ENCODE measurements at places on chromosomes 6 and 20.
A peak's percentile ranks its signal among the peaks of the same experiment; 100 is the strongest.

- DNase-seq, result peak; percentile 92
Measured at GRCh38 chr6:16523606-16524379, 237.5 kb downstream of the ATXN1 start.

- DNase-seq, result no peak
Measured at GRCh38 chr6:141851063-141851462, 281.7 kb upstream of the GJE1 start.

DNA sequence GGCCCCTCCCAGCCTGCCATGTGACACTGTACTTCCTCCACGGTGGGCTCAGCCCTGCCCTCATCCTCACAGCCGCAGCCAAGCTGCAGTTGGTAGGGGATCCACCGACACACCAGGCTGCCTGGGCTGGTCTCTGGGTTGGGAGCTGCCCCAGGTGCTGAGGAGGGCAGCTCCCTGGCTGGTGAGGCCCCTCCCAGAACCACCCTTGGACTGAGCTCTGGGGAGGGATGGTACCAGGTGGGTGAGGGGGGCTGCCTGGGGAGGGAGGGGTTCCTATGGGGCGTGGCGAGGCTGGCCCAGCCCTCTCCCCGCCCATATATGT lies 185 bp upstream of the TNFRSF6B start:
- no peak for DNase-seq

DNA sequence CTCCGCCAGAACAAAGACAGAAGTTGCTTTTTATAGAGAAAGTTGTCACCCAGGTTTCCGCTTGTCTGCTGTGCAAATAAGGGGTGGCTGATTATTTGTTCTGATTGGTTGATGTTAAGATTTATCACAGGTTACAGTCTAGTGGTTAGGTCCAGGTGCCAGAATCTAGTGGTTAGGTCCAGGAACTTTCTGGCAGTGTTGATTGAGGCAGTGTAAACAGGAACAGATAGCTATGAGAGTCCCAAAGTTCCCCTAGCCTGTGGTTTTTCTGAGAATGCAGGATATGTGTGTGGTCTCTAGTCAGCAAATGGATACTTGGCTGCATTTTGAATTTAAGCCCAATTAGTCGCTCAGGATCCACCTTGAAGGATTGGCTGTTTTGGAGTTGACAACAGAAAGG lies 148.0 kb downstream of the TMEM200A start:
- peak; percentile 41 for DNase-seq

- DNase-seq, result no peak
Measured at GRCh38 chr20:46464451-46464850, 48.9 kb downstream of the ZNF334 start.

DNA sequence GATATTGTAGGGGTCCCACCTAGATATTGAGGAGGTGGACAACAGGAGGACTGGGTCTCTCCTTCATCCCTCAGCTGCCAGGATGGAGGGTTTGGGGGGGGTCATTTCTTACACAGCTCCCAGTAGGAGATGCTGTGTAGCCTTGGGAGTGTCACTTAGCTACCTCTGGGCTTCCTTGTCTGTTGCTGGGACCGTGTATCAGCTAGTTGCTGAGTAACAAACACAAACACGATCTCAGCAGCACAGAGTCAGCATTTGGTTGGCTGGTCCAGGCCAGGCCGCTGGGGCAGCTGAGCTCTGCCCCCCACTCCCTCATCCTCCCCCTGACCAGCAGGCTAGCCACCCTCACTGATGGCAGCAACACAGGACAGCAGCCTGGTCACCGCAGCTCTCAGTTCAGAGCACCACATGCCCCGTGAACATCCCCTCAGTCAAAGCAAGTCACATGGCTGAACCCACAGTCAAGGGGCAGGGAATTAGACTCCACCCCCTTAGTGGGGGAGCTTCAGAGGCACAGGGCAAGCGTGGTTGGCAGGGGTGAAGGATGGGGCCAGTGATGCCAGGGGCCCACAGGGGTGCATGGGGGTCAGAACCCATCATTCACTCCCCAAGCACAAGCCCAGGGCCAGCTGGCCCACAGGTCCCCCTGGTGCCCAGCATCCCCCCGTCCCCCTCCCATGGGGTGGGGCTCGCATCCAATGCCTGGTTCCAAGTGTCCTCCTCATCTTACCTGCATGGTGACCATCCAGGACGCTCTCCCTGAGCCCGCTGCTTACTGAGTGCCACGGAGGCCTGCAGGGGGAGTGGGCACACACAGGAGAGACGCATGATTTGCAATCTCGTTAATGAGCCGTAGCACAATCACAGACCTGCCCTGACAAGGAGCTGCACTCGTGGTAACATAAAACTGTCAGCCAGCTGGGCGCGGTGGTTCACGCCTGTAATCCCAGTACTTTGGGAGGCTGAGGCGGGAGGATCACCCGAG lies 112.4 kb downstream of the TAF4 start:
- DNase-seq, result no peak

DNA sequence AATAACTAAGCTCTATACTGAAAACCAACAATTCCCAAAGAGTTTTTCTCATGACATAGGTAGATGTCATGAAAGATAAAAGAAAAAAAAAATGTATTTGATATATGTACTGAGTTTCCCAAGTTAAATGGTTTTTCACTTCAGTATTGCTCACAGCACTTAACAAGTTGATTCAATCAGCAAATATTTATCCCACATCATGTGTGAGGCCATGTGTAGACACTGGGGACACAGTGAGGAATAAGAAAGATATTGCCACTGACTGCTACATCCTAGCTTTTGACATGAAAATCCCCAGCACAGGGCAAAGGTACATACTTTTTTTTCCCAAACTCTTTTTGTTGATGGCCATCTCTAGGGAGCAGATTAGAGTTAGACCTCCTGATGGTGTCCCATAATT lies 25.3 kb downstream of the SPTLC3 start:
- no peak for DNase-seq

GRCh38 chr6:167444602-167445346 lies 119.9 kb downstream of the TTLL2 start:
- no peak for DNase-seq

GRCh38 chr6:34731393-34732060 lies 25.8 kb upstream of the SNRPC start:
- no peak for DNase-seq

GRCh38 chr20:50980071-50980681 lies 21.6 kb downstream of the MOCS3 start:
- peak; percentile 97 for DNase-seq

GRCh38 chr20:34083781-34084180 lies 28.3 kb downstream of the EIF2S2 start:
- no peak for DNase-seq

- DNase-seq, result no peak
Measured at GRCh38 chr6:30931969-30932645, at the start of gene SFTA2. SFTA2 (minus strand) TSS chr6:30932170; CDS start chr6:30932096, 74 bp downstream.

DNA sequence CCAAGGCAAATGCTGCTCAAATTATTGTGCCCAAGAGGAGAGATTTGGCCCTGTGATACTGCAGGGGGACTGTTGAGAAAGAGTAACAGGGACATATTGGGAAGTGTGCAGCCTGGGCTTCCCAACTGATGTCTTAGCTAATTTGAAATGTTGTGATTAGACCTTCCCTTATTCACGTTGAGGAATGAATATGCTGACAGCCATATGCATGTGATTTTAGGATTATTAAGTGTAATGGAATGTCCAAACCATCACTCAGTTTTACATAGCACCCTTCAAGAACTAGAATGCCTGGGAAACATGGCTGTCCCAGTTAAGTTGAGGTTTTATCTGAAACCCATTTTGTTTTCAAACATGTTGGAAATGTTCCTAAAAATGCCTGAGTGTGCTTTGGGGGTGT lies 81.4 kb downstream of the CARMIL1 start:
- DNase-seq, result peak; percentile 42

DNA sequence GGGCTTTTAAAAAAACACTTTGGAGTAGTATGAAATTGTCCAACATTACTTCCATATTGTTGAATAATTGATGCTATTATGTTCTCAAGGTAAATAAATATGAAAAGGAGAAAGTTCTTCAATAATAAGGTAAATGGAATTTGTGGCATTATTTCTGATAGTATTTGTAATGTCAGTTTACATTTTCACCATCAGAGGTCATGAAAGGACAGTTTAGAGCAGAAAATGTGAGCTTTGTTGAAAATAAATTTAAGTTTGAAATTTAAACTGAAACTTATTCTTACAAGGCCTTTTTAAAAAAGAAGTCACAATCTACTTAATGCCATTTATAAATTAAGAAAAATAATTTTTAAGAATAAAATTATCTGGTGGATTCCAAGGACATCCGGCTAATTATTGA lies 15.8 kb upstream of the CEP162 start:
- DNase-seq, result no peak

DNA sequence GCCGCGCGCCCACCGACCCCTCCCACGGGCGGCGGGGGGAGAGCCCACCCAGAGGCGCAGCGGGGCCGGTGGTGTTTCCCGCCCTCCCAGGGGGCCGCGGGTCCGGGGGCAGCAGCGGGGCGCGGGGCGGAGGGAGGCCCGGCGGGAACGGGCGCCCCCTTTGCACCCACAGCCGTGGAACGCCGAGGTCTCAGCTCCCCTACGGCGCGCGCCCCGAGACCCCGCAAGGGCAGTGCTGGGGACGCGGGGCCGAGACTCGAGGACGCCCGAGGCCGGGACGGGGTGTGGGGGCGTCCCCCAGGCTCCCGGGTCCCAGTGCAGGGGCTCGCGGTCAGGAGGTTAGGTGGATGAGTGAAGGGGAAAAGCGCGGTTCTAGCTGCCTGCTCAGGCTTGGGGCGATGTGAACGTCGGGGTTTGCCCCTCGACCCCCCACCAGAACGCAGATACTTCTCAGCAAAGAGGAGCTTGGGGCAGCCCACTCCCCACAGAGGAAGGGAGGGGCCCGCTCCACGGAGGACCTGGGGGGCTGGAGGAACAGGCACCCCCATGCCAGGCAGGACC lies 65.5 kb upstream of the BHLHE23 start:
- DNase-seq, result no peak

DNA sequence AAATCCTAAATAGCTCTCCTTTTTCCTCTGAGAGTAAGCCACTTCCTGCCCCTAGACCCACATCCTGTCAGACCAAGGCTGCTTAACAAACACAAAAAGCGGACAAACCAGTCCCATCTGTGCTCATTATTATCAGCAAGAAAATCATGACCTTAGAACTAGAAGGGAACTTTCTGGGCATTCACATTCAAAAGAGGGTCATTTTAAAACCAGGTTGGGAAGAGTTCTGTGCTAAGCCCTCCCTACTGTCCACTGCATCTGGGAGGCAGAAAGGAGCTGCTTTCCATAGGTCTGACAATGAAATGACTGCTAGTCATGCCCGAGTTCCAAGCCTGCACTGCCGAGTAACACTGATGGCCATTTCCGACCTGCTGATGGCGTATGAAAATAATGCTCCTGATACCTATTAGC lies 15.4 kb downstream of the EZR start:
- no peak for DNase-seq

DNA sequence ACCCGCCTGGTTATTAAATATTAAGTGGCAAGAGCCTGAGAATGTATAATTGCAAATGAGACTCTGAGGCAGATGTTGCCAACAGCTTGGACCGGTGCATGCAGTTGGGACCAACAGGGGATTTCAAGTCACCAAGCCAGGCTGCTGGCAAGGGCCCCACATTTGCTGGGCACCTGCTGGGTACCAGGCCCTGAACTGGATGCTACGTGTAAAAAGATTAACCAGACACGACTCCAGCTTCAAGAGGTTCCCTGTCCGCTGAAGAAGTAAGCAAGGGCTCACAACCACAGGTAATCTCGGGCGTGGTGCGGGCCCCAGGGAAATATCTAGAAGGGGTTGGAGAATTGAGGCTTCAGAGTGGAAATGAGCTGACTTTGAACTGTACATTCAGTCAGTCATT lies 13.2 kb upstream of the SIRPA start:
- no peak for DNase-seq

GRCh38 chr6:71181565-71181964 lies 107.0 kb upstream of the OGFRL1 start:
- peak; percentile 60 for DNase-seq

DNA sequence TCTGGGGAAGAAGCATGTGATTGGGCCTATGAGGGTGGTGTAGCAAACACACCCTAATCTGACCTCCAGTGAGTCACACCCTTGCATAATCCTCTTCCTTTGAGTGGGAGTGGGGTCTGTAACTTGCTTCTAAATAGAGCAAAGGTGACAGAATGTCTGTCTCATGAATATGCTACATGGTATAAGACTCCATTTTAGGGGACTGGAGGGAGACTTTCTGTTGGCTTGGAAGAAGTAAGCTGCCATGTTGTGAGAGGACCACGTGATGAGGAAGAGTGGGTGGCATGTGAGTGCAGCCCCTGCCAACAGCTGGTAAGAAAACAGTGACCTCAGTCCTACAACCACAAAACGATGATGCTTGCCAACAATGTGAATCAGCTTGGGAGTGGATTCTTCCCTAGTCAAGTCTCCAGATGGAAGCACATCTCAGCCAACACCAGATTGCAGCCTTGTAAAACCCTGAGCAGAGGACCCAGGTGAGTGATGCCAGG lies 3.7 kb downstream of the AK9 start:
- DNase-seq, result peak; percentile 49

DNA sequence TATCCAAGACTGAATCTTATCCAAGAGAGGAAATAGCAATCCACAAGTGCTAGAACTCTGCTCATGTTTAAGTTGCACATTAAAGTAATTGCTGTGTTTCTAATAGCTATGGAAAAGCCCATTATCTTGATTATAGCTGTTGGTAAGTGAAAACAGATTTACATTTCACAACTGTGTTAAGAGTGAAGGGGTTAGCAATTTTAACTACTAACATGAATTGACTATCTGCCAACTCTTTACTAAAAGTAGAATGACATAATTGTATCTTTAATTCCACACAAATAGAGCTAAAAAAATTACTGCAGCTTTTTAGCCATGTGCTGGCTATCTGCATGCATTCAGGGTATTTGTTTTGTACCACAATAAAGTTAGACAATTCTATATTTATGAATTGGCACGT lies 277.9 kb upstream of the IRAK1BP1 start:
- DNase-seq, result no peak

GRCh38 chr6:134315974-134316441 lies 1.9 kb downstream of the SGK1 start:
- DNase-seq, result no peak

- DNase-seq, result no peak
Measured at GRCh38 chr20:25495189-25495824, 87.8 kb downstream of the GINS1 start.

GRCh38 chr20:31698803-31699718 lies 23.6 kb downstream of the BCL2L1 start:
- DNase-seq, result peak; percentile 92

DNA sequence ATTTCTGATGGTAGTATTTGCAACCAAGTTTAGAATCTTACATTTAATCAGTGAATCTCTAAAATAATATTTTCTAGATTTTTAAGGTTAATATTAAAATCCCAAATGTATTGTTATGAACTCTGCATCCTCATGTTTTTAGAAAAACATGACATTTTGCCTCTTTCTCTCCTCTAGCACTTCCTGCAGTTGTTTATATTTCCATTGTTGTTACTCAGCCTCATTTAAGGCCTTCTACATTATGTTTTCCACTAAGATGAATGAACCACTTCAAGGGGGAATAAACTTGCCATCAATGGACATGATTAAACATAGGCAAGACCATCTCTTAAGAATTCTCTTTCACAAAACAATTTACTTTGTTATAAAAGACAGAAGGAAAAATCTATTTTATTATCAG lies 333.5 kb upstream of the IRAK1BP1 start:
- DNase-seq, result no peak

All from GM04504 (cell line).